ENCODE measurements at places on chromosomes 1 and 21.

GRCh38 chr1:42835422-42835821 lies 11.0 kb upstream of the ZNF691 start:
- DNase-seq, result no peak

- no peak for DNase-seq
These were observed 45.2 kb downstream of the TENT5C start for GRCh38 chr1:117650840-117651568.

- no peak for DNase-seq
These were observed 6.6 kb upstream of the FMO3 start for GRCh38 chr1:171084091-171084490.

GRCh38 chr1:15683345-15684039 lies 628 bp upstream of the PLEKHM2 start:
- DNase-seq, result no peak

- DNase-seq, result no peak
These were observed 90.2 kb upstream of the TSPAN2 start for GRCh38 chr1:115179397-115180079.

- DNase-seq, result no peak
These were observed 36.2 kb upstream of the TMEM125 start for GRCh38 chr1:43233631-43234030.

DNA sequence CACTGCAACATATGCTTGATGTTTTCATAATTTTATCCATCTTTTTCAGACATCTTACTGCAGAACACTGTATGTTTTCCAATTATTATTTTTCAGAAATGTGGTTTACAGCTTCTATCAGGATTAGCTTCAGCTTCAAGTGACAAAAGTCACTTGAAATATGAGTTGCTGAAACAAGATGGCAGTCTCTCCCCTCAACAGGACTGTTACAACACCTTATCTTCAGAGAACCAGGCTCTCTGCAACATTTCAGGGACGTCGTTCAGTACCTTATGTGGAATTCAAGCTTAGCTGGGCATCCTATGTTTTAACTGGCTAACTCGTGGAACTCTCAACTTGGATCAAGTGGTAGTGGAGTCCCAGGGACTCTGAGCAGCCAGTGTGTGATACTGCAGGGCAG lies 2.0 kb upstream of the UBE2G2 start:
- no peak for DNase-seq

DNA sequence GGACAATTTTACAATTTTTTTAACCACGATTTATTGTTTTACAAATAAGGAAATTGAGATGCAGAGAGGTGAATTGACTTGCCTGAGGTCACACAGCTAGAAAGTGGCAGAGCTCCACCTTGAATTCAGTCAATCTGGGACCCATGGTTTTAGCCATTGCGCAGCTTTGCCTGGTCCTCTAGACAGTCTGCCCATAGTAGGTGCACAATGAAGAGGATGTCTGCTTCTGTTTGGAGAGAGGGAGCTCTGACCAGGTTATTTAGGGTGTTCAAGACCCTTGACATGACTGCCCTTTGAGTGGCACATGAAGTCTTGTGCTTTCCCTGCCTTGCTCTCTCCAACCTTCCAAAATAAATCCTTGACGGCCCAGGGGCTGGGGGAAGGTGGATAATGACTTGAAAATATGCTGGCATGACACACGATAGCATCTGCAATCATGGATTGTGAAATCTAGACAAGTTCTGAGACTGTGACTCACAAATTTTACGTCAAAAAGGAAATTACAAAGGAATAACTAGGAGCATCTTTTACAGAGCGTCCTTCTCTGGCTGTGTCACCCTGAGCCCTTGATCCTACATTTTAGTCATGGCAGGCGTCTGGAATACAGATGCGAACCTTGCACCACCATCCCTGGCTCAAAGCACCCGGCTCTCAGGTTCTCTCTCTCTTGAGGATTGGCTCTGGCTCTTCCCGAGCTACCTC lies 26.2 kb upstream of the ID3 start:
- DNase-seq, result no peak

- no peak for DNase-seq
These were observed 9.1 kb downstream of the IBA57 start for GRCh38 chr1:228174482-228175315.

DNA sequence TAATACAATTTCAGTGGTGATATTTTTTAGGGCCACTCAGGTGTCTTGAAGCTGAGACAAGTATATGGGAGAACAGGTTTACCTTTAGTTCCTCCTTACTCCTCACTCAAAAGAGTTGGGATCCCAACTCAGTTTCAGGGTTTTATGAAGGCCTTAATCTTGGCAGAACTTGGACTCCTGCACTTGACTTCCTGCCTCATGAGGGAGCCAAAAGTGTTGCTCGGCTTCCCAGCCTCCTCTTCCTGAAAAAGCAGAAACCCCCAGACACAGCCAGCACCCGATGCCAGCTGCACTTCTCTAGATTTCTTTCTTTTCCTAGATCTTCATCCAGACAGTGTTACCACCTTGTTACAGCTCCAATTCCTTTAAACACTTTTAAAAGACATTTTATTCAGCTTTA lies 70.8 kb upstream of the TMPRSS2 start:
- DNase-seq, result no peak
